ENCODE measurements at places on chromosomes 2 and 18.

GRCh38 chr2:147033044-147033443 lies 811.8 kb upstream of the ACVR2A start:
- DNase-seq: no peak

- DNase-seq: no peak
Observed at GRCh38 chr2:38077431-38077769, 1.4 kb upstream of the CYP1B1 start.

DNA sequence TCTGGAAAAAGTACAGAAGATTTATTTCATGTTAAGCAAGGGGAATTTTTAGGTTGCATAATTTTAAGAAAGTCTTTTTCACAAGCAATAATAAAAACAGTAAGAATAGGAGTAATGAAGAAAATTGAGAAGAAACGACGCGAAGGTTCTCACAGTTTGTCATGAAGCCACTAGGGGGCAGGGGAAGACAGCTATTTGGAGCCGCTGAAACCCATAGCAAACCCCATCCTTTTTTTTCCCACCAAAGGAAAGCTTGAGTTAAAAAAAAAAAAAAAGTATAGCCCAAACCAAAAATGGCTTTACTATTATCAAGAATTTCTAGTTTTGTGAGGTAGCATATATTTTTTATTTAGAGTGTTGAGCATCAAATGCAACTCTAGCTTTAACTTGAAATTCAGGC lies 300.9 kb downstream of the PHLPP1 start:
- peak; percentile 41 for DNase-seq

DNA sequence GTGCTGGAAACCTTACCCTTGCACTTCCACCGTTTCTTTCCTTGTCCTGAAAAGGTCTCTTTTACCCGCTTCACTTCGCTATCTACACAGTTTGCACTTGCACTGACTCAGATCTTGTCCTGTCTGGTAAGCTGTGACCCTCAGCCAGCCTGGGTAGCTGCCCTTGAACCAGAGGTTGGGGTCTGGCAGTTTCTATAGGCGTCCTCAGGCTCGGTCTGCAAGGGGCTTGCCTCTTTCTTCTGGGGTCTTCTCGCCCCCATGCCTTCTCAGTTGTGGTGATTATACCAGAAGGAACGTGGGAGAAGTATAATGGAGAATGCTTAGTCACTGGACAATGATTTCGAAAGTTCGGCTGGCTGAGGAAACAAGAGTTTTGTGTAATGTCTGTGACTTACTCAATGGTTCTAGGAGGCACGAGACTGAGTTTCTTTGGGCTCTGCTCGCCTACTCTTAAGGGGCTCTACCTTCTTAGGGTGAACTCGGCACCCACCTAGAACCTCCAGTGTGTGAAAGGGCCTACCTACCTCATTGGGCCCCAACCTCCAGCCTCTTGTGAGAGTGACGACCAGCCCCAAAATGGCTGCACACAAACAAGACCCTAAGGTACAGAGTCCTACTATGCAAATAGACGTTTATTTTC lies 6.9 kb upstream of the STAT1 start:
- DNase-seq: no peak

DNA sequence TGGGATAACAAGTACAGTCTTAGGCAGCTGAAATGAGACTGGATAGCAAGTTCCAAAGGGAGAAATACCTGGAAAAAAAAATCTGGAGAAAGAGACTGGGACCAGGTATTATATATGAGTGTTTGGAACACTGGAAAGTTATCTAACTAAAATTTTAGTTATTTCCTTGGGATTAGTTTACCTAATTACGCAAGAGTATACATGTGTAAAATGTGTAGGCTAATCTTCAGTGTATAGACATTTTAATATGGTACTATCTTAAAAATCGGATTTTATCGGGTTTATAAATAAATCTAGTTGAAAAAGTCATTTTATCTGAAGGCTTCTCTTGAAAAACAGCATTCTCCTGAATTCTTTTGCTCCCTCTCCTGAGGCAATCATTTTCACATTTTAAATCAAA lies 3.9 kb downstream of the EPB41L5 start:
- no peak for DNase-seq
